Umbilical cord (tissue), 2 donors: ENCODE measurements at places on chromosomes 16 and 17. TPM values are rescaled to one million over a fixed set of nuclear protein-coding genes. Genes with fewer than 3 reads are reported as not detected.

The KRTAP2-3 gene
- 20.5 TPM for total RNA-seq

The MTHFSD gene
- total RNA-seq: 8.7 TPM

The KRT32 gene
- total RNA-seq: 1.2 TPM

The TLCD1 gene
- total RNA-seq: 5.1 TPM

The MIF4GD gene
- 2.9 TPM for total RNA-seq

The CCL17 gene
- total RNA-seq: not detected

The BBS2 gene
- 52.7 TPM for total RNA-seq

The ABCC11 gene
- total RNA-seq: 0.96 TPM

The KCTD11 gene
- total RNA-seq: 18.3 TPM

The SCGB1C2 gene
- total RNA-seq: not detected

The CLEC10A gene
- not detected for total RNA-seq

The TBX21 gene
- 1.4 TPM for total RNA-seq

The KCNJ2 gene
- 10.1 TPM for total RNA-seq

The NXPH3 gene
- 3.4 TPM for total RNA-seq

The UBALD2 gene
- 8.2 TPM for total RNA-seq

The HSD17B2 gene
- 10.4 TPM for total RNA-seq

The SLX4 gene
- total RNA-seq: 4.8 TPM

The CORO1A gene
- total RNA-seq: 22.9 TPM

The CASKIN1 gene
- not detected for total RNA-seq

The KRT23 gene
- 24.3 TPM for total RNA-seq

The CPNE7 gene
- total RNA-seq: not detected

The PVALEF gene
- total RNA-seq: not detected

The DNAI2 gene
- total RNA-seq: not detected

The RGS9 gene
- 20.0 TPM for total RNA-seq

The HOXB6 gene
- not detected for total RNA-seq

The TUBB3 gene
- 63.3 TPM for total RNA-seq

The FBXL16 gene
- not detected for total RNA-seq

The PITPNM3 gene
- 4.8 TPM for total RNA-seq

The FADS6 gene
- not detected for total RNA-seq

The GHDC gene
- total RNA-seq: 7.5 TPM

The TNFAIP1 gene
- 36.8 TPM for total RNA-seq

The HIRIP3 gene
- total RNA-seq: 1.4 TPM

The SLFN14 gene
- 4.8 TPM for total RNA-seq

The ATPAF2 gene
- 16.6 TPM for total RNA-seq

The PNMT gene
- not detected for total RNA-seq

The OR1A1 gene
- 5.5 TPM for total RNA-seq

The ZNF48 gene
- total RNA-seq: 14.2 TPM

The AURKB gene
- total RNA-seq: 6.7 TPM

The KRT12 gene
- total RNA-seq: 4.6 TPM

The SPATA22 gene
- 1.2 TPM for total RNA-seq

The DHX58 gene
- total RNA-seq: 6.3 TPM

The MARCHF10 gene
- total RNA-seq: 0.96 TPM

The CD19 gene
- 4.8 TPM for total RNA-seq

The SLC22A31 gene
- 0.72 TPM for total RNA-seq

The TPSB2 gene
- 1.9 TPM for total RNA-seq

The GPR179 gene
- total RNA-seq: 2.6 TPM

The GABARAPL2 gene
- total RNA-seq: 99.7 TPM

The KRTAP4-6 gene
- total RNA-seq: 1.2 TPM

The HCRT gene
- not detected for total RNA-seq

The CACNG1 gene
- total RNA-seq: not detected

The BIRC5 gene
- total RNA-seq: 25.0 TPM

The MC1R gene
- 4.3 TPM for total RNA-seq

The KRTAP4-4 gene
- 2.6 TPM for total RNA-seq

The CTF1 gene
- total RNA-seq: 2.6 TPM

The CHST4 gene
- 1.2 TPM for total RNA-seq

The PDILT gene
- not detected for total RNA-seq

The ZSCAN10 gene
- total RNA-seq: not detected

The DHRS7C gene
- total RNA-seq: not detected
